ENCODE measurements at places on chromosomes 11 and 22.

DNA sequence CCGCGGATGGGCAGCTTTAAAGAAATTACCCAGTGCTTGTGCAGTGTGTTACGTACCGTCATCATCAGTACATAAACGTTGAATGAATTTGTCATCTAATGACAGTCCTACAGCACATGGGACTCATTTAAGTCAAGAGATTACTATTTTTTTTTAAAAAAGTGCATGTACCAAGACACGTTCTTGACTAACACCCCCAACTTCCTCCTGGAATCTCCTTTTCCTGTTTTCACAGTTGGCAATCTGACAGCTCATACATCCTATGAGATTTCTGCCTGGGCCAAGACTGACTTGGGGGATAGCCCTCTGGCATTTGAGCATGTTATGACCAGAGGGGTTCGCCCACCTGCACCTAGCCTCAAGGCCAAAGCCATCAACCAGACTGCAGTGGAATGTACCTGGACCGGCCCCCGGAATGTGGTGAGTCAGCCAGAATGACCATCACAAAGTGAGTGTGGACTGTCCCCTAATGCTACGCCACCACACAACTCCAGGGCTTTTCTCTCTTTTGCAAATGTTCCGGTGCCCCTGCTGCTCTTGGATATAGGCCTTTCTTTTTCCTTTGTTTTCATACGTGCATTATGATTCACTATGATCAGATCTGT, 162.0 kb upstream of the SORL1-AS1 start:
- DNase-seq = no peak

- no peak for DNase-seq
Observed at GRCh38 chr11:28393348-28393747, 285.2 kb downstream of the METTL15 start.

DNA sequence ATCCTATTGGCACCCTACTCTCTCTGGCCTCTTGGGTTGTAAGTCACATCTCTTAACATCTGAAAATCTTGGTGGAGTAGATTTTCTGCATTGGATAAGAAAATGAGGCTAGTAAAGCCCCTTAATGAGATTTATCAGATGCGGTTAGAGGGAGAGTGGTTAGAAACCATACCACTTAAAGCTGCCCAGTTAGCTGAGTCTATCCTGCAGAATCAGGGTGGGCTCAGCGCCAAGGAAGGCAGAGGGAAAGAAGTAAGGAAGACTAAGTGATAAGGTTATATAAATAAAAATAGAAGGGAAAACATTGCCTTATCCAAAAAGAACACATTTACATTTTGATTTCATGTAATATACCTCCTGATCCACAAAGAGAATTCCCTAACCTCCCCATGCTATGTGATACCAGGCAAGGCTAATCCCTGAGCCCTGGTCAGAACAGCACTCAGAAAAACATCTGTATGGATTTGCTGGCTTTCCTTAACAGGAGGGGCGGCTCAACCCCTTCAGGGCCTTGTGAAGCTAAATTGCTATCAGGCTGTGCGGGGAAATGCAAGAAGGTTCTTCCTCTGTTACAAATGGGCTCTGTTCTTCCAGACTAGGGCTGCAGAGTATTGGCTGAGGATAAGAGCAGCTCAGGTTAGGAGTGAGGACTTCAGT, 101.7 kb downstream of the SNX19 start:
- DNase-seq = no peak

DNA sequence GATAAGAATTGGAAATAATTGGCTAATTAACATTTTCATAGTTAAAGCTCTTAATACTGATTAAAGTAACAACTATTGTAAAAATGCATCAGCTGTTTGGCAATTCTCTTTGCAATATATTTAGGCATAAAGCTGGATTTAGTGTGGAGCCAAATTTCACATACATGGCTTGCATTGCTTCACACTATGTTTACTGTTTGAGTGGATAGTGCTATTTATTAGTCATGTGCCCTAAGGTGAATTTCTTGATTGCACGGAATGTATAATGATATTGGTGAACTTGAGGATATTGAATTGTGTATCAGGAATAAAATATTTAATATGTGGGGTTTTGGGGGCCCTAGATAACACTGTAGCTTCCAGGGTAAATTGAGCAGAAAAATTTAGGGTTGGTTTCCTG, 100.9 kb downstream of the AASDHPPT start:
- no peak for DNase-seq

DNA sequence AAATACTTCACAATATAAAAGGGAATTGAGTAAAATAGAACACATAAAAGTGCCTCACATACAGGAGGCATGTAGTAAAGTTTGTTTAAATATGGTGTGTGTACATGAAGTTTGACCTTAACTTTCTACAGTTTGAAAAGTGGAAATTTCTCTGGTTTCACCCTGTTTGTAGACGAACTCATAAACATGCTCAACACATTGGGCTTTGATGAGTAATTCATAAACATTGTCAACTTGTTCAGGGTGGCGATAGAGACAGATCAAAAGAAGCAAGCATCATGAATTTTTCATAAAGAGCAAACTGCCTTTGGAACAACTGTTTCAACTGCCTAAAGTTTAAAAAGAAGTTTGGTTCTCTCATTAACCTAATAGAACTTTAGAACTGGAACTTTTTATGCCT, 9.1 kb downstream of the SLN start:
- no peak for DNase-seq

DNA sequence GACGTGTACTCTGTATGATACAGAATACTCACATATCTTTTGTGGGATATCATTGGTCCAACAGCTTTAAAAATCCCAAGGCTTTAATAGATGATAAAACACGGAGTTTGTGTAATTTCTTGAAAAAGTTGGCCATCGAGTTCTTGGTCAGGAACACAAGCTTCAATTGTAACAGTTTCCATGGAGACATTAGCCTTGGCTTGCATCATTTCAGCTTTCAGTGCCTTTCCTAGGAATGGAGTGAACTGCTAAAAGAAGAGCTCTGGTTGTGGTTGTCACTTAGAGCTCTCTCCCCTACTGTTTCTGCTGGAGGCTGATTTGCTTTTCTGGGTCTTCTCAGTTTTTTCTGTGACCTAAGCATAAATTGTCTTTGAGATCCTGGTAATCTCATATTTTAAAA, 14.2 kb downstream of the BMAL1 start:
- DNase-seq = no peak

- no peak for DNase-seq
Observed at GRCh38 chr11:78400116-78400515, 17.5 kb downstream of the GAB2 start.

- DNase-seq = no peak
Observed at GRCh38 chr22:48105259-48105658, 1342.8 kb downstream of the TBC1D22A start.

- DNase-seq = no peak
Observed at GRCh38 chr22:21823740-21824444, 43.6 kb downstream of the MAPK1 start.

- no peak for DNase-seq
Observed at GRCh38 chr11:123702139-123702538, 39.3 kb downstream of the ZNF202 start.

GRCh38 chr11:11344045-11344444, 9.0 kb downstream of the CSNK2A3 start:
- DNase-seq = no peak

DNA sequence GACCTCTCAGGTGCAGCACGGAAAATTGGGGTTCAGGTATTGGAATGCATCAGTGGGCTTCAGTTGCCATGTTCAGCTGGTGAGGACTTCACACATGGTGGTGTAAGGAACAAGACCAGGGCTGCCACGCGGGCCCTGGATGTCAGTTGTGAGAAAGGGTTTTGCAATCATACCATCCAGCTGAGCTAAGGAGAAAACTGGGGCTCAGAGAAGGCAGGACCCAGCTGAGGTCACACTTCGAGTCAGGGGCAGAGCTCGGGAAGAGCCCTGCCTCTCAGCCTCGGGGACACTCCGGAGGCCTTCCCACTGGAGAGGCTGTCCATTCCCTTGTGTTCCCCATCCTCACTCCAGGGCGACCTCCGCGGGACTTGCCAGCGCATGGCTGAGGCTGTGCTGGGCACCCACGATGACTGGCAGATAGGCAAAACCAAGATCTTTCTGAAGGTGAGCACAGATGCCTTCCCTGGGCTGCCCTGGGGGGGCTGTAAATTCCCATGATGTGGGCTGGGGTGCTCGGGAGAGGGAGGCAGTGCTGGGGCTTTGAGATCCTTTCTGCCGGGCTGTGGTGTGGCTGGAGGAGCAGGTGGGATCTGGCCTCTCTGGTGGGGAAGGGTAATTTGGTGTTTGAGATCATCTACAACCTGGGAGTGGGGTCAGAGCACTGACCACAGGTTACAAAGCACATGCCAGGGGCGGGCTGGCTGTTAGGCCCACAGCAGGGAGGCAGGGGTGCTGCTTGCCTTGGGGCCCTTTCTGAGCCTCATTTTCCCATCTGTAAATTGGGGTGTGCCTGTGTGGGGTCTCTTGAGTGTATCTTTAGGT, 47.2 kb downstream of the MYO7A start:
- no peak for DNase-seq

DNA sequence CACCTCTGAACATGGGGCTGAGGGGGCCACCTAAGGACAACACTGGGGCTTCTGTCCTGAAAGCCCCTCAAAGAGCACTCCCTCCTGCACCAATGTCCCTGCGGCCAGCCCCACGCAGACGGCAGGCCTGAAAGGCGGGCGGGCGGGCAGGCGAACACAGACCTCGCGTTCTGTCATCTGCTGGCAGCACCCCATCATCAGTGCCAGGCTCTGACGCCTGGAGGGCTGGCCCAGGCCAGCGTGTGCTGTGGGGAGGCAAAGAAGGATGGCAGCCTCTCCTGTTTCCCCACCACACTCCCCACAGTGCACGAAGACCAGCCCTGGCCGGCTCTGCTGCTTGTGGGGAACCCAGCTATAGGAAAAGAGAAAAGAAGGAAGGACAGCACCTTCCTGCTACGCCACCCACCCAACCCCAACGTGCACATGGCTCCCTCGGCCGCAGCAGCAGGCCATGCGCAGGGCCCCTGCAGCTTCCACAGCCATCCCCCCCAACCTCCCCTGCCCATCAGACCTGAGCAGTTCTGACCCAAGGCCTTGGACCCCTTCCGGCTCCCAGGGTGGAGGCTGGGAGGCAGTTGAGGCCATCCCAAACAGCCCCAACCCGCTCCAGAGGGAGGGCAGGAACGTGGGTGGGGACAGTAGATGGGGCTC, 3.5 kb downstream of the SBF1 start:
- DNase-seq = no peak

- no peak for DNase-seq
Observed at GRCh38 chr11:107605061-107606006, 14.4 kb downstream of the ELMOD1 start.

GRCh38 chr11:72338741-72339140, 94.8 kb upstream of the PHOX2A start:
- DNase-seq = no peak

- DNase-seq = no peak
Observed at GRCh38 chr22:37848587-37849088, 581 bp upstream of the EIF3L start.

DNA sequence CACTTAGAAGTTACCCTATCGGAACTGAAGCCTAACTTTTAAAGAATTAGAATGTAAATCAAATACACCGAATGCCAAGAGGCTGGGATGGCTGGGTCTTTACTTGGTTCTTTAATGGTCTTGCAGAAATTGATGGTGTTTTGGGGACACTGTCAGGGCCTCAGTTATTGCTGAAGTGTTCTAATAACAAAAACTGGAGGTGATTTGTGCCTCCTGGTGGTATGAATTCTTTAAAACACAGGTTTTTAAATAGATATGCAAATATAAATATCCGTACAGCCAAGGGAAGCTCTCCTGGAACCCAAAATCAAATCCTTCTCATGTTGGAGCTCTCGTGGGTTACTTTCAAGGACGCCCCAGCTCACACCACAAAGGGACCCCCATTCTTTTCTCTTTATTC, 19.3 kb upstream of the TMPRSS5 start:
- DNase-seq = no peak

DNA sequence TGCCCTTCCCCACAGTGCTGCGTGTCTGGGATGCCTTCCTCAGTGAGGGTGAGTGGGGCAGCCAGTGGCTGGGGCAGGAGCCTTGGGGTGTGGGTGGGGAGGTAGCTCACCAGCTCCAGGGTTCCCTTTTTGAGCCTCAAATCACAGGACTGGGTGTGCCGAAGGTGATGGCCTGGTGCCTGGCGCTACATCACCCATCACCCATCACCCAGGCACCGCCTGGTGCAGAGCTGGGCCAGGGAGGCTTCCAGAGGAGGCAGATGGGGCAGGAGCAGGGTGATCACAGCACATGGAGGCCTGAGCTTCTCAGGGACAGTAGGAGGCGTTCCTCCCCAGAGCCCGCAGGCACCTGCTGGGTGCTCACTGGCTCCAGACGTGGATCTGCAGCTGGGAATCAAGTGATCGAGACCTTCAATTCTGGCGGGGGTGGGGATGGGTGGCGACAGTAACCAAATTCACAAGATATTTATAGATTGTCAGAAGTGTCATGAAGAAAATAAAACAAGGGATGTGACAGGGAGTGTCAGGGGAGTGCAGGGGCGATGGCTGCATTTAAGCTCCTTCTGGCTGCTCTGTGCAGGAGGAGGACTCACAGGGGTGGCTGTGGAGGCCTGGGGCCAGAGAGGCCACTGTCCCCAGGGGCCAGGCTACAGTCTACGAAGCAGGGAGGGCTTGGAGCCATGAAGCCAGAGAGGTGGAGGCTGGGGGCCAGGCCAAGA, 3.2 kb downstream of the TBC1D10C start:
- no peak for DNase-seq

GRCh38 chr11:113698515-113698914, 7.6 kb downstream of the TMPRSS5 start:
- no peak for DNase-seq
